Stimulated activated CD4-positive, alpha-beta T cell treated with anti-CD3 and anti-CD28 coated beads, TNF-alpha, amount 100 ng/mL, for 4 hours (primary cell): ENCODE measurements at places on chromosomes 7 and 10.
A peak's percentile ranks its signal among the peaks of the same experiment; 100 is the strongest.

GRCh38 chr7:40859965-40860543, 725.2 kb downstream of the SUGCT start:
- DNase-seq, result no peak

GRCh38 chr10:14952851-14953423, 959 bp downstream of the DCLRE1C start:
- DNase-seq, result no peak

DNA sequence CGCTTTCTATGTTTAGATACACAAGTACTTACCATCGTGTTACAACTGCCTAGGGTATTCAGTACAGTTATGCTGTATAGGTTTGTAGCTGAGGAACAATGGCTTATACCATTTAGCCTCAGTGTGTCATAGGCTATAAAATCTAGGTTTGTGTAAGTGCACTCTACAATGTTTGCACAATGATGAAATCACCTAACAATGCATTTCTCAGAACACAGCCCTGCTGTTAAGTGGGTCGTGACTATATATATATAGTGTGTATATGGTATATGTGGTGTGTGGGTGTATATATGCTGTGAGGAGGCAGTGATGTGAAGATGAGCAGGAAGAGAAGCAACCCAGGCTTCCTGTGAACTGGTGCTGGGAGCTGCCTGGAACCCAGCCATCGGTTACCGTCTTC, 65.6 kb upstream of the MKI67 start:
- no peak for DNase-seq

- no peak for DNase-seq
These were observed 122.0 kb upstream of the LAMB4 start for GRCh38 chr7:108252177-108252576.

DNA sequence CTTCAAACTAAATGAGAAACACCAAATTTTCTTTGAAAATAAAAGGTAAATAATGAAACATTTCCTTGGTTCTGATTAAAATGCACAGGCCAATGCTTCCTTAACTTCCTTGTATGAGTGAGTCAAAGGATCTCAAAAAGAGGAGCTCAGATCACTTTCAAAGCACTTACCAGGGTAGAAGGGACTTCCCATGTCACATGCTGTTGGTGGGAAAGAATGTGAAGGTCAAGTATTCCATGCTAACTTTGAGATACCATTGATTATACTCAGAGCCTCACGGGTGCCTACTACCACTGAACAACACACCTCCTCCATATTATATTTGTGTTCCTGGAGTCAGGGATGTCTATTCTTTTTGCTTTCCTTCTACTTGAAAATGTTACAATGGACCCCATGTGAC, 233.5 kb upstream of the KIAA1217 start:
- no peak for DNase-seq

GRCh38 chr7:91683823-91684222, 196.7 kb downstream of the MTERF1 start:
- DNase-seq, result no peak

DNA sequence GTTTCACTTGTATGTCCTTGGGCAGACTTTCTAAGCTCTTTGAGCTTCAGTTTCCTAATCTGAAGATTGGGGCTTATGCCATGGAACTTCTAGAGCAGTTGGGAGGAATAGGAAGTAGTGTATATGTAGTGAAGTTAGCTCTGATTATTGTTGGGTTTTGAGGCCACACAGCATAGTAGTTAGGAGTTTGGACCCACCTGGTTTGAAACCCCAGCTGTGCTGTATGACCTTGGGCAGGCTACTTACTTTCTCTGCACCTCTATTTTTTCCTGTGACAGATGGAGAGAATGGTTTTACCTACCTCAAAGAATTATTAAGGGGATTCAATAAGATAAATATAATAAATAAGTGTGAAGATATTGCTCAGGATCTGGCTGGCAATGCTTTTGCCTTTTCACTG, 61.4 kb upstream of the ADRB1 start:
- no peak for DNase-seq

DNA sequence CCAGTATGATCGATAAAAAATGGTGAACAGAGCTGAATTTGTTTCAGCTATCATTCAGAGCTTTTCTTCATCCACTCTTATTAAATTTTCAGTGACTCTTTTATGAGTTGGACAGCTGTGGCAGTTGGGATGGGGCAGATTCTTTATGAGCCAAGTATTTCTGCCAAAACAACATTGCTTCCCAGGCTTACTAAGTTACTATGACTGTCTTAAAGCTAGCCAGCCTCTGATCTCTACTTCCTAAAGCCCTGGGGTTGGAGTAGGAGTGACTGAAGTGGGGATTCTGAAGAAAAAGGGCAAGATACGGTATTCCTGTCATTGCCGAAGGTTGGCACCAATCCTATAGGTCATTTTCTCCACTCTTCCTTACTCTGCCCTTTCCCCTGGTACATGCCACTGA, 12.7 kb downstream of the RPP30 start:
- DNase-seq, result no peak

DNA sequence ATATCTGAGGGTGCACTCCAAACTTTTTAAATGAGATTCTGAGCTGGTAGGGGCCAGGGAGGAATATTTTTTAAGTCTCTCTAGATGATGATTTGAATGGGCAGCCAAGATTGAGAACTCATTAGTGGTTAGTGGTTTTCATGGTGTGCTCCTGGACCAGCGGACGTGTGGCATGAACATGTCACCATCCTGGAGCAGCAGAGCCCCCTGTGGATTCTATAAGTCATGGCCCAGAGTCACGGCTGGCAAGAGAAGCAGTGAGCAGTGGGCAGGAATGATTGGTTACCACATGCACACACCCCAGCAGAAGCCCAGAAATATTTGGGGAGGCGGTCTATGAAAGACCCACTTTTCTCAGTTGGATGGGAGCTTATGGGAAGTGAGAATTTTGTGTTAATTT, 21.2 kb upstream of the UCN3 start:
- no peak for DNase-seq

- no peak for DNase-seq
These were observed 185.8 kb downstream of the GRM8 start for GRCh38 chr7:127066974-127067373.

GRCh38 chr10:38209332-38209731, 115.2 kb downstream of the ZNF37A start:
- DNase-seq, result no peak

- no peak for DNase-seq
These were observed 151.3 kb downstream of the LRRN3 start for GRCh38 chr7:111242141-111242755.

GRCh38 chr10:29740981-29741545, 106.3 kb upstream of the SVIL start:
- no peak for DNase-seq

- DNase-seq, result no peak
These were observed 6.8 kb upstream of the AEBP1 start for GRCh38 chr7:44097064-44097932.

DNA sequence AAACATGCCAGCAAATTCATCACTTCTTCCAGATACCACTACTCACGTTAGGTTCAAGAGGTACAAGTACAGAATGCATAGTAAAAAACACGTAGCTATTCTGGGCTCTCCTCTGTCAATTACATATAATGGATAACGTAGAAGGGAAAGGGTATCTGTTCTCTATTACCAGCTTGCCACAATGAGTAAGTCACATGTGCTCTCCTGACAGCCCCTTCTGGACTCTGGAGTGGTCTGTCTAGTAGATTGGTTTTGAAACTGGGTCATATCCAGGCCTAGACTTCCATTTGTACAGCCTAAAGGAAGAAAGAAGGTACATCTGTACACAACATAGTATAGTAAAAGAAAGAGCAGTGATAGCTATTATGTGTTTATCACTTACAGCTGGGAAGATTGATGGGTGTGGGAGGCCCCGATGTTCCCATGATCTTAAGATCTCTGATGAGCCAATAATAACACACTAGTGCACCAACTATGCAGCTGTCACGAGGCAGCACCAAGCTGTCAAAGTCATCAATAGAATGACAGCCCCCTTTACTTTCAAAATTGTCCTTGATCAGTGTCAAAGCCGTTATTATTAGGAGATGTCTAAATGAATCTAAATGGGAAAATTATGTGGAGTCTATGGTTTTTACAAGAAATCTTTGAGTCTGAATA, 161.9 kb upstream of the AGK start:
- DNase-seq, result no peak

DNA sequence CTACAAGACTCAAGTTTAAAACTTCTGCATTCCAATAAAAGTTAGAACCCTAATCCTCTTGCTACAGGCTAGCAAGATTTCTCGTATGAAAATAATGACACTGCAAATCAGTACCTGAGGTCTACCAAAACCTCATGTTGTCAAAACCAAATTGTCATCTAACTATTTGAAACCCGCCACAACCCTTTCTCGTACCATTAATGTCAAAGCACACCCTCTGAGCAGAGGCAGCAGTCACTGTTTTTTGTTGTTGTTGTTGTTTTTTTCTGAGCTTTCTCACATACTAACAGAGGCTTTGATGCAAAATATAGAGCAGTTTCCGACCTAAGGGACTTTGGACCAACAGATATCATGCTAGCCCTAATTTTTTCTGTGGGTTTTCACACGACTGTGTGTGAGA, 563.9 kb upstream of the C7orf33 start:
- no peak for DNase-seq

- DNase-seq, result no peak
These were observed 22.9 kb upstream of the GPR22 start for GRCh38 chr7:107446988-107447387.

DNA sequence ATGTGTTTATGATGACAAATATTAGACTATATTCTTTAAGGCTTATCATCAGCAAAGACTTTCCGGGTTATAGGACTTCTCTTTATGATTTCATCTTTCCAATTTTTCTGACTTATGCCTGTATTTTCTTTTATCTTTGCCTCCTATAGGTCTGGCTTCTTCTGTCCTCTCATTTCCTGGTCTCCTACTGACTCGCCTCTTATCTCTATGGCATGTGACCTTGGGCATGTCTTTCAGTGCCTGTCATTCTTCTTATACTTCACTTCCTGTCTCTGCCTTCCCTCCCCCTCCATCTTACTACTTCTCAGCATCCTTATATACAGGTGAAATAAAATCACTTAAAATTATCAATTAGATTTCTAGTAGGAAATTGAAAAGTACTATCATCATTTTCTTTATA, 42.2 kb downstream of the PCDH15 start:
- DNase-seq, result no peak

DNA sequence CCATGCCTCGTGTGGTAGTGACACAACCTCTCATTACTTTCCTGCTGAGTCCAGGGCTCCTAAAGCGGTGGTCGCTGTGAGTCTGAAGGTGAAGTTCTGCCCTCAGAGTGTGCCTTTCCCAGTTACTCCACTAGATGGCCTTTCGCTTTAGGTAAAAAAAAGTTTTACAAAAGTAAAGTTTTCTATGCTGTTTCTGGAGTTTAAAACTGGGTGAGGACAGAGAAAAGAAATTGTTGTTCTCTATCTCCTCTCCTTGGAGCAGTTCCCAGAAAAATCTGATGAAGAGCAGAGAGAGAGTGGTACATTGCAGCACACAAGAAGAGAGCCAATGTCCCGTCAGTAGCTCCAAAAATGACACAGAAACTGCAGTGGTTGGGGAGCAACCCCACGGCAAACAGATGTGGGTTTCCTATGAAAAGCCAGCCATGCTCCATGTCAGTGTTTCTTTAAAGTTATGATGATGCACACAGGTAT, 257.1 kb downstream of the GLI3 start:
- DNase-seq, result no peak

DNA sequence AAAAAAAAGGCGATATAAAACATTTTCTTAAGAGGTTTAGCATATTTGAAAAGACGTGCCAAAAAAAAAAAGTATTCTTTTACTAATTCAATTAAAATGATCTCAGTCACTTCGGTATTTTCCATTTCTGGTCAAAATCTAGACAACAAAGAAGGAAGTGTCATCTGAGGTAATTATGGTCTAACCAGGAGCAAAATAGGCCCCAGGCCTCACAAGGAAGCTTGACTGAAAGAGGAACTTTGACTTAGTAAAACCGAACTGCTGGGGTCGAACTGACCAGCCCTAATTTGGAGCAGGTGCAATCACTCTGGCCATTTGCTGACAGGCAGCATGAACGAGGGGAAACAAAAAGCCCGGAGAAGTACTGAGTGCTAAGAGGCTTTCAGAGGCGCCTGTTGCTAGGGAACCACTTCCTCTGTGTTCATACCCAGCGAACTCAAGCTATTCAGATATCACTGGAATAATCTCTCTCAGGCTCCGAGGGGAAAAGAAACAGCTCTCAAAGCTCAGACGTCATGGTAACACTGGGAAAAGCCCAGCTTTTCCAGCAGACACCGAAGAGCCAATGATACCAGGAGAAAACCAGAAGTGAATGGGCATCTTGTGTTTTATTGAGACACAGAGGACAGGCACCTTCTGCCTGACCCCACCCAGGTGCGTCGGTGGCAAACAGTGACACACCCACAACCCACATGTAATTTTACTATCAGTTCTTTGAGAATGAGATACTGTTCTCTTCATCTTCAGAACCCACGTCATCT, 126.5 kb downstream of the FAM107B start:
- DNase-seq, result peak; percentile 45

GRCh38 chr7:151459726-151460473, 20.0 kb upstream of the CRYGN start:
- no peak for DNase-seq

- DNase-seq, result no peak
These were observed 65.8 kb downstream of the RHOBTB1 start for GRCh38 chr10:60878224-60878623.

DNA sequence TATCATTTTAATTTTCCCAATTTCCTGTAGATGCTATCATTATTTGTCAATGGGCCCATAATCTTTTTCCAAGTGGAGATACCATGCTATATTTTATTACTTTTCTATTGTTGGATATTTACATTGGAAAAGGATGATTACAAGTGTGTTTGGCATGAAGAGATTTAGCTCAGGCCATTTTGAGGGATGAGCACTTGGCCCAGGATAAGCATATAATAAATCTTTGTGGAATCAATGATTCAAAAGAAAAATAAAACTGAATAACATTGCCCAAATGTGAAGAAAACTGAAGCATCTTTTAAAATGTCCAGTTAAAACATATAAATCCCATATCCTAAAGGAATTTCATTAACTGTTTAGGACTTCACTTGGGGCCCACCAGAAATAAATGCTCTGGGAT, 260.9 kb upstream of the BMPER start:
- DNase-seq, result no peak

GRCh38 chr10:24468281-24468751, 255.4 kb downstream of the ARHGAP21 start:
- no peak for DNase-seq
